ENCODE measurements at places on chromosomes 11 and 22.

GRCh38 chr11:78800756-78801155 is 226.1 kb upstream of the NARS2 start:
- DNase-seq: no peak

DNA sequence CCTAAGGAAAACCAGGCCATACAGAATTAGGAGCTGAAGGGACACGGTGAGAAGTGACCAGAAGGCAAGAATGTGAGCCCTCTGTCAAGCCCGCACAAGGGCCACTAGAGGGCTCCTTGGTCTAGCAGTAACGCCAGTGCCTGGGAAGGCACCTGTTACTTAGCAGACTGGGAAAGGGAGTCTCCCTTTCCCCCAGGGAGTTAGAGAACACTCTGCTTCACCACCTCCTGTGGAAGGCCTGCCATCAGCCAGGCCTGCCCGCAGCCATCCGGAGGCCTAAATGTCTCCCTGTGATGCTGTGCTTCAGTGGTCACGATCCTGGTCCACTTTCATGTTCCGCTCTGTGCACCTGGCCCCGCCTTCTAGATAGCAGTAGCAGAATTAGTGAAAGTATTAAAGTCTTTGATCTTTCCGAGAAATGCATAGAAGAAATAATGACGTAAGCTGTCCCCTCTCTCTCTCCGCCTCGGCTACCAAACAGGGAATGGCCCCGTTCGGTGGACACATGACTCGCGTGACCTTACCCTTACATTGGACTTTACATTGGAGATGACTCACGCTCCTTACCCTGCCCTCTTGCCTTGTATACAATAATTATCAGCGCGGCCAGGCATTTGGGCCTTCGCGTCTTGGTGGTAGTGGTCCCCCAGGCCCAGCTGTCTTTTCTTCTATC is 10.7 kb upstream of the GSTP1 start:
- peak; percentile 49 for DNase-seq

GRCh38 chr11:297586-298405 is 1.5 kb downstream of the IFITM5 start:
- peak; percentile 31 for DNase-seq

- peak; percentile 1 for DNase-seq
Measured at GRCh38 chr22:48438800-48439559, 1388.7 kb downstream of the BRD1 start.

DNA sequence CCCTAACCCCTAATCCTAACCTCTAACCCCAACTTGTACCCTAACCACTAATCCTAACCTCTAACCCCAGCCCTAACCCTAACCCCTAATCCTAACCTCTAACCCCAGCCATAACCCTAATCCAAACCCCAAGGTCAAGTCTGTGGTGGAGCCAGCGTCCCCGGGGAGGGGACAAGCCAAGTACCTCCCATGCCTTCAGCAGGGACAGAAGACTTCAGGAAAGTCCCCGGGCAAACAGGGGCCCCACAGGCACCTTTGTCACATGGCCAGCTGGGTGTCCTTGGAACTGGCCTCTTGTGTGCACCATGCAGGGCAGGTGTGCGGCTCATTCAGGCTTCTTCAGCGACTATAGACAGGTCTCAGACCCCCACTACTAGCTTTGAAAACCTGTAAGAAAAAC is 555.8 kb downstream of the BRD1 start:
- DNase-seq: no peak

- DNase-seq: no peak
Measured at GRCh38 chr11:86068138-86068871, 579 bp downstream of the PICALM start.

DNA sequence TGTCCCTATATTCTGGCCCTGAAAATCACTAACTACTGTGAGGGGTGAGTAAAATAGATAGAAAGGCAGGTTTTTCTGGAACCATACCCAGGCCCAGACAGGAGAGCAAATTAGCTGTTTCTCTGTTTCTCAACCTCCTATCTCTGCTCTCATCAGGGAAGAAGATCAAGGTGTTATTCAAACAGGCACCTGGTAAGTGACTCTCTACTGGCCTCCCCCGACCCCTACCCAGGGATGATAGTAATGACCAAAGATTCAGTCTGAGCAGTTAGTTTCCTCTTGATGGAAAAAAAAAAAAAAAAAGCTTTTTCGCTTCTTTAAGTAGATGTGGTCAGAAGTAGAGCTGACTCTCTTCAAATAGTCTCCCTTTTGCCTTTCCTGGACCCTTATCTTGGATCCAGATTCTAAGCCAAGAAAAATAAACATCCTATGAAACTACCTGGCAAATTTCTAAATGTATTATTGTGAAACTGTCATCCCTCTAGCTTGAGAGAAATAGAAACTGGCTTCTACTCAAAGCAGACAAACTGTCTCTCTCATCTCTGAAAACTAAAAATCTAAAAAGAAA is 9.9 kb downstream of the LRRC4C start:
- no peak for DNase-seq

- DNase-seq: no peak
Measured at GRCh38 chr11:128428935-128429334, 158.4 kb downstream of the ETS1 start.

GRCh38 chr22:42300259-42301076 is 30.0 kb upstream of the TCF20 start:
- peak; percentile 59 for DNase-seq

DNA sequence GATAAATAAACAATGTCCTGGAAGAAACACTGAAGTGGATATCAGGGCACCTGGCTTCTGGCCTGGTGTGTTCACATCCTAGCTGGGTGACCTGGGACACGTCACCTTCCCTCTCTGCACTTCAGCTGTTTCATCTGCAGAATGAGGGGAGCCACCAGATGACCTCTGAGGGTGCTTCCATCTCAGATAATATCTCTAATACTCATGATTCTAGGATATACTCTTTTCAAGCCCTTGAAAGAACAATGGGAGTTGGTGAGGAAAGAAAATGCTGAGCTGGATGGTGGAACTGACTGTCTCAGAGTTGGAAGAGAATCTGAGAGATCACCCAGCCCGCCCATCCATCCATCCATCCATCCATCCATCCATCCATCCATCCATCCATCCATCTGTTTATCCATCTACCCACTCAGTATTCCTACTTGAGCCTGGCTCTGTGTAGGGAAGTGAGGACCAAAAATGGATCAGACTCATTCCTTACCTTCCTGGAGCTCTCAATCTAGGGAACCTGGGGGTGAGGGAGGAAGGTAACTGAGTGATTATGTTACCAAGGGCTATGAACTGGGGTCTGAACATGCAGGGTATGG is 28.2 kb upstream of the LIPT2 start:
- no peak for DNase-seq

GRCh38 chr11:46271875-46272815 is 5.3 kb upstream of the CREB3L1 start:
- no peak for DNase-seq

- DNase-seq: no peak
Measured at GRCh38 chr11:88104408-88104807, 70.8 kb downstream of the RAB38 start.

GRCh38 chr11:134341805-134342571 is 10.2 kb downstream of the GLB1L2 start:
- no peak for DNase-seq

DNA sequence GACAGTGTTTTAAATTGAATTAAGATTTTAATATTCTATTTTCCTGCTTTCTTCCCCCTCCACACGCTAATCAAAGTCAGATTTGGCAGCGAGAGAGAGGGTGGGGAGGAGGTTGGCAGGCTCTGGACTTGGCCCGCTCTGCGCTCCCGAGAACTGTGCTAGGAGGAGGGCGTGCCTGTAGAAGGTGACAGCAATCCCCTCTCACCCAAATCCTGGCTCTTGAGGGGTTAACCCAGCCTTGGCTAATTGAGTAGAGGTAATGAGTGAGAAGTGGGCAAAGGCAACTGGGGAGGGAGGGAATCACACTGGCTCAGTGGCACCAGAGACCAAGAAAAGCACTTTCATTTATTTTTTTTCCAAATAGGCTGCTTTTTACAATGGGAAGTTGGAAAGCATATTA is 42.2 kb downstream of the BUD13 start:
- no peak for DNase-seq

DNA sequence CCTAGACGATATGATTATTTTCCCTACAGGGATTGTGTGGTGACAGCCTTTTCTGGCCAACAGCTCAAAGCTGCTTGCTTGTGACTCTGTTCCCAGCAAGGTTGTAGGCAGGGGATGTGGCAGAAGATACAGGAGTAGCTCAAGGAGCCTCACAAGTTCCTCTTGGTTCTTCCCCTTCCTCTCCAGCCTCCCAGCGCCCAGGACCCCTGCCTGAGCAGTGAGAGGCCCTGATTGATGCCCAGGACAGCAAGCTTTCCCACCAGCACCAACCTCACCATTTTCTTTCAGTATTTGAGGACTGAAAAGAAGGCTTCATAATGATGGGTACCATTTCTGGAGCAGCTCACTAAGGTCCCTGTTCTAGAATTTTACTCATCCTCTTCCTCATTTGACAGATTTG is 248.0 kb downstream of the TENM4 start:
- no peak for DNase-seq

DNA sequence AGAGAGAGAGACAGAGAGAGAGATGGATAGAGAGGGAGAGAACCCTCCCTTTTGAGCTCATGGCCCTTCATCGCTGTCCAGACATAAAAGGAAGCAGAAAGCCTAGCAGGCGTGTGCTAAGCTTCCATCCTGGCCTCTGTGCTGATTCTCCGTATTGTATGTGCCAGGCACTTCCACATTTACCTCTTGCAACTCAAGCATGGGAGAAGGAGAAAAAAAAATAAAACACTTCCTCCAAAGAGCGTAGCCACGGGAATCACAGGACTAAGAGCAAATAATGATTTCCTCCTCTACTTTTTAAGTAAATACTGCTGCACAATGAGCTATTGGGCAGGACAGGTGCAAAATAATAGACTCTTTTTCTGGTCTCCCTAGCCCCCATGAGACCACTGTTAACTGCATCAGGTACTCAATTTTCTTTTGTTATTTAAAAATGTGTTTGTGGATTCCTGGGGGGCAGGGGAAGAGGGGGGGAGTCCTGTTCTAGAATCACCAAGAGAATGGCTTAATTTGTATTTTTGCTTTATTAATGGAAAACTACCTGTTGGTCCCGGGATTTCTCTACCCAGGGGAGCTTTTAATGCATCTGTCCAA is 154.3 kb downstream of the NXPE2 start:
- DNase-seq: no peak

GRCh38 chr11:2448661-2449547 is 4.1 kb downstream of the KCNQ1 start:
- DNase-seq: no peak

- DNase-seq: no peak
Measured at GRCh38 chr11:111949519-111950426, 12.6 kb downstream of the DIXDC1 start.

- no peak for DNase-seq
Measured at GRCh38 chr11:14981507-14981906, 9.4 kb upstream of the CALCA start.

GRCh38 chr22:36116127-36116526 is 44.4 kb downstream of the APOL3 start:
- no peak for DNase-seq

DNA sequence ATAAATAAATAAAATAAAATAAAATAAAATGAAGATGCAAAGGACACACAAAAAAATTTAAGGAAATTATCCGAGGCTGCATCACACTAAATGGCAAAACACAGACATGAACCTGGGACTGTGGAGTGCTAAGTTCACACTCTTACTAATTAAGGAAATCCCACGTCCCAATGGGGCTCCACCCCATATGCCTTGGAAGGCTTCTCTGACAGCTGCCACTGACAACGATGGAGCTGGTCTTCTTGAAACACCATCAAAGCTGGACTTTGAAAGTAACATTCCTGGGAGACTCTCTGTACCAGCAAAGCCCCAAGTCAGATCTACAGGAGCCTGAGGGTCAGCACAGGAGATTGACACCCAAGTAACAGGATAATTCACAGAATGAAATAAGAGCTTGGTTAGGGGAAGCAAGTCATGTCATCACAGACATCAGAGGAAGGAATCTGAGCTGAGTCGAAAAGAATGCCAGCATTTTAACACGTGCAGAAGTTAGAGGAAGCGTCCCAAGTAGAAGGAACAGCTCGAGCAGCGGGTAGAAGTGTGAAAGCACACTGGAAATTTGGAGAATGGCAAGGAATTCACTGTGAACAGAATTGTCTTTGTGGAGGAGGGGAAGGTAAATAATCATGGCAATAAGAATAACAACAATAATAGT is 13.8 kb downstream of the TPST2 start:
- no peak for DNase-seq

DNA sequence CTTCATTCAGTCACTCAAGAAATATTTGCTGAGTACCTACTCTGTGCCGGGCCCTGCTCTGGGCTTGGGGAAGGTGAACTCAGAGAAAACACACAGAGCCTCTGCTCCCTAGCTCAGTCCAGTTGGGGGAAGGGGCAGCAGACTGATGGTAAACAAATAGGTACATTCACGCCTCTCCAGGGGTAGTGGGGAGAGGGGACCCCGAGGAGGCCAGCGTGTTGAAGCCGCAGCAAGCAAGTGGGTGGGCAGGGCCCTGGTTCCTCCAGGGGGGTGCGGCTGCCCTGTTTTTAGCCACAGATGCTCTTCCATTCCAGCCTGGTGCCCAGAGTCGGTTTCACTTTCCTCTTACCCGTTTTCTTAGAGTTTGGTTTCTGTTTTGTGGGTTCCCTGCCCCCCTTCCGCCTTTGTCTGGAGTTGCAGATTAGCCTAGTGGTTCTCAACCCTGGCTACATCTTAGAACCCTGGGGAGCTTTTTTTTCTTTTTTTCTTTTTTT is 8.7 kb downstream of the DRAP1 start:
- DNase-seq: peak; percentile 95

DNA sequence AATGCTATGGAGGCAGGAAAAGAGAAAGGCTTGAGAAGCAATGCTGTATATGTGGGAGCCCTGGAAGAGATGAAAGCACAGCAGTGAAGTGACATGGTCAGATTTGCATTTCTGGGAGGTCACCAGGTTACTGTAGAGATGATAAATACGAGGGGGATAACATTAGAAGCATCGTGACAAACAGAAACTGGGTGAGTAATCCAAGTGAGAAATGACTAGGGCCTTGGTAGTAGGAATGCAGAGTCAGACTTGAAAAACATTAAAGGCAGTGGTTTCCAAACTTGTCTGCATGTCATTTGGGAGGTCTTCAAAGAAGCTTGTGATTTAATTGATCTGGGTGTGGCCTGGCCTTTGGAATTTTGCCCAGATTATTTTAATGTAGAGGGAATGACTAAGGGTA is 43.9 kb downstream of the CCDC34 start:
- no peak for DNase-seq

- DNase-seq: no peak
Measured at GRCh38 chr22:48222742-48223487, 1460.5 kb downstream of the TBC1D22A start.

DNA sequence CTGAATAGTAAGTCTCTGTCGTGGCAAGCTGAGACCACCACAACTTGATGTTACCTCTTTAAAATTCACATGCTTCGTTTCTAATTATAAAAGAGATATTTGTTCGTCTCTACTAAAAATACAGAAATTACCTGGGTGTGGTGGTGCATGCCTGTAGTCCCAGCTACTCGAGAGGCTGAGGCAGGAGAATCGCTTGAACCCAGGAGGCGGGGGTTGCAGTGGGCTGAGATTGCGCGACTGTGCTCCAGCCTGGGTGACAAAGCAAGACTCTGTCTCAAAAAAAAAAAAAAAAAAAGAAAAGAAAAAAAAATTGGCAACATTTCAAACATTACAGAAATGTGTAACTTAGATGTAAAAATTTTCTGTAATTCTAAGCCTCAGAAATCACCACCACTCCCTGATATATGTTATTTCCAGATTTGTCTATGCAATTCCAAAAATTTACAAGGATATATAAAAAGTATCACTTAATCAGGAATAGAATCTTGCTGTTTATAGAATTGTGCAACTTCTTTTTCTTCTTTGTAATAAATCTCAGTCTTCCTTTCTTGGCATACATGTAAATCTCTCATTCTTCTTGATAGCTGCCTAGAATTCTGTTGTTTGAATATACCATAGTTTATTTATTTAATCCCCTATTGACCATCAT is 37.3 kb downstream of the C11orf96 start:
- no peak for DNase-seq

All from hematopoietic multipotent progenitor cell treated with erythropoietin and hydrocortisone succinate and interleukin-3 and kit ligand, for 8 days (in vitro differentiated cells).